NCI-H187 (cell line): ENCODE measurements at places on chromosomes 7 and 10.

DNA sequence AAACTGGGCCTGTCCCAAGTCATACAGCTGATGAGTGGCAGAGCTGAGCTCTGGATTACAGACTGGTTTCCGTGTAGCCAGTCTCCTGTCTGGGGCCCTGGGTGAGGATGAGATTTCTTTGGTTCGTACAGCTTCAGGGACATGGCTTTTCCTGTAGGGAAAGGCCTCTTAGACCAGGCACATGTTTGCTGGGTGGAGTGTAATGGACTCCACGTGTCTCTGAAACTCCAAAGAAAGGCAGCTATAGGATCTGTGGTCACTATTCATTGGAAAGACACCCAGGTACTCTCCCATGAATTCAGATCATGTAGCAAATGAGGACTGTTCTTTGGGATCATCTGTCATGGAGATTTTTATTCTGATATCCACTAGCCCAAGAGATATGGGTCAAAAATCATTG lies 2.4 kb downstream of the HABP2 start:
- no peak for DNase-seq

DNA sequence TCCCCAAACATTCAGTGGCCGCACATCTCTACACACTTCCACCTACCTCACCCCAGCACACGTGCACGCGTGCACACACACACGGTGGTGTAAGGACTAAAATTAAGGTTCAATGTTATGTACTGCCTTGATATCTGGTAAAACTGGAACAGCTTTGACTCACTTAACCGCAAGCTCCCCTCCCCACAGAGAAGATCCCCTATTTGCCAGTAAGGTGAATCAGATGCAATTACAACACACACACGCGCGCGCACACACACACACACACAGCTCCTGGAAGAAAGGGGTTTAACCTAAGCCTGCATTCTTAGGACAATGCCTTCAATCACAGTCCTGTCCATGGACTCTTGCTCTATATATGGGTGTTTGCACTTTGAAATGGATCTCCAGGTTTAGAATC lies 25.5 kb upstream of the VPS41 start:
- no peak for DNase-seq

GRCh38 chr7:39341083-39341482 lies 225.1 kb upstream of the YAE1 start:
- DNase-seq, result no peak

DNA sequence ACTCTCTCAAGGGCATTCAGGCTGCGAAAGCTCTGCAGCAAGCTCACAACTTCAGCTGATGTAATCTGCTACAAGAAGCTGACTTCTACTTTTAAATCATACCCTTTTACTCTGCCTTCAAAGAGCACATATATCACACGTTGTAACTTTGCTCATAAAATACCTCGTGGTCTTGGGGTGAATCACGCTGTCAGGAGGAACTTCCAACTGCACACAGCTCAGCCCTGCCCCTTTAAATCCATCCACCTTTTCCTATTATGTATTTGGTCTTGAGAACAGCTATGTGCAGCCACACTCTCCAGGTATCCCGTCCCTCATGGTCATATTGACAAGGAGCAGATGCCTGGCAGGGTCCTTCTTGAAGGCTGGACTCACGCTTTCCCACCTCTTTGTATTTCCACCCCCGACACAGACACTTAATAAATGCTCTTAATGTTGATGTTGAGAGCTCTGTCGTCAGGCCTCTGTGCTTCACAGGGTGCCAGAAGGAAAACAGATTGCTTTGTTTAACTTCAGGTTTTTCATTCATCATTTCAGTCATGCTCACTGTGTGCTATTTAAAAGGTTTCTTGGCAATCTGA lies 47.6 kb downstream of the ICA1 start:
- DNase-seq, result no peak

DNA sequence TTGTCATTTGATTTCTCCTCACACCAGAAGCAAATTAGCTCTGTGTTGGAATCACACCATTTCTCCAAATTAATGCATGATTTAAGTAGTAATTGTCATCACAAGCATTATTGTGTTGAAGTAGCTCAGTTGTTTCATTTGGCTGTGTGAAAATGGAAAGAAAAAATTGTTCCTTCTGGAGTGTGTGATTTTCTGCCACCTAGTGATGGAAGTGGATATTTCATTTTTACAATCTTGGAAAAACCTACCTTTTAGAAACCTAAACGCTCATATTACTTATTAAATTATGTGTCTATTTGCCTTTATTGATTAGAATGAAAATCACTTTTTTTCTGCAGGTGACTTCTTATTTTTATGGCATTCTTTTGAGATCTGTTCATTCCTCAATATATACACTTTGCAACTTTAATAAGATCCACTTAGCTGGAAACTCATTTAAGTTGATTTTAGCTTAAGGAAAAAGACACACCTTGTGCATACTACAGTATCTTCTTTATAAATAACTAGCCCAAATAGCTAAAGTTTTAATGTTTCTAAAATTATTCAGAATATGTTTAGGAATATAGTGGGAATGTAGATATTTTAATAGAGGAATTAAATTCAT lies 50.0 kb downstream of the SRI start:
- DNase-seq, result no peak
